ENCODE measurements at places on chromosomes 1 and 21.

- DNase-seq = no peak
Measured at GRCh38 chr1:113912594-113913311, 7.6 kb downstream of the DCLRE1B start.

DNA sequence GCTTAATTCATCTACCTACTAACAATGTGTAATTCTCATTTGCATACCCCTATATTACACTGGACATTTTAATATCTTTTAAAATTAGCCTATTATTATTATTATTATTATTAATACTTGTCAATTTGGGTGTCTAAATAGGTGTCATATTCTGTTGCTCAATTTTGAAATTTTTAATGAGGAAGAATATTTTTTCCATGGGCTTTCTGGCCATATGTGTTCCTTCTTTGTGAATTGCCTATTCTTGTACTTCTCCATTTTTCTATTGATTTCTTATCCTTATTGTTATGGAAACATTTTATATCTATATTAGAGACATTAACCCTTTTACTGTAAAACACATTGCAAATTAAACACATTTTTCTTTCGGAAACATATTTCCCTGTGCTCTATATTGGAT, 6.4 kb upstream of the NIBAN1 start:
- no peak for DNase-seq

DNA sequence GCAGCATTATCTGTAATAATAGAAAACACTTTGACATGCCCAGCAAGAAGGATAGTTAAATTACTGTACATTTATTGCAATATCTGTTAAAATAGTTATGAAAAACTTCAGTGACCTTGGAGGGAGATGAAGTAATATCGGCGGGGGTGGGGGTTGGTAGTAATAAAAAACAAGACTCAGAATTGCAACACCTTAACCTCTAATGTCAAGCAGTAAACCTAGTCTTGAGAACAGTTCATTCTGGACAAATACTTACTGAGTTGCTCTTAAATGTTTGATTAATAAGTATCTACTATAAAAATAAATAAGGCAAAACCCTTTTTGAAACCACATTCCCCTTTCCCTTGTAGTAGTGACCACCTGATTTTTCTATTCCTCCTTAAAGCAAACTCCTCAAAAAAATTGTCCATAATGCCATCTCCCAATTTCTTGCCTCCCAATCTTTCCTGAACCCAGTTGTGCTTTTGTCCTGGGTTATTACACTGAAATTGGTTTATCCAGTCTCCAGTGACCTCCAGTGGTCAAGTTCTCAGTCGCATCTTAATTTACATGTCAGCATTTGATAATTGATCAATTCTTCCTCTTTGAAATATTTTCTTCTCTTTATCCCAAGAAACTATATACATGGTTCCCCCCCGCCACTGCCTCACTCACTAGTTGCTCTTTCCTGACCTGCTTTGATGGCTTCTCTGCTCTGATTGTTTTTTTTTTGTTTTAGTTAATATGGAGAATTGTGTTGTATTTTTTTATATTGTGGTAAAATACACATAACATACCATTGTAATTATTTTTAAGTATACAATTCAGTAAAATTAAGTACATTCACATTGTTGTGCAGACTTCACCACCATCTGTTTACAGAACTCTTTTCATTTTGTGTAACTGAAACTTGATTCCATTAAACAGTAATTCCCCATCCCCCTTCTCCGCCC, 36.8 kb downstream of the RAP1A start:
- DNase-seq = no peak

- DNase-seq = no peak
Measured at GRCh38 chr1:228510101-228510802, 23.1 kb downstream of the RNF187 start.

DNA sequence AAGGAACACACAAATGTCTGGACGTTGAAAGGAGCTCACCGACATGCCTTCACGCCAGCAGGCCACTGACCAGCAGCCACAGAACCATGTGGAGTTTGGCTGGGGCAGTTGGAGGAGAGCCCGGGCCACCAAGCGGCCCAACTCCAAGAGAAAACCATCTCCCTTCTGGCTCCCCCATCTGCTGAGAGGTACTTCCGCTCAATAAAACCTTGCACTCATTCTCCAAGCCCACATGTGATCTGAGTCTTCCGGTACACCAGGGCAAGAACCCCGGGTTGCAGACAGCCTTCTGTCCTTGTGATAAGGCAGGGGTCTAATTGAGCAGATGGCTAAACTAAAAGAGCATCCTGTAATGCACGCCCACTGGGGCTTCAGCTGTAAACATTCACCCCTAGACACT, 24.4 kb downstream of the RGS4 start:
- DNase-seq = no peak

DNA sequence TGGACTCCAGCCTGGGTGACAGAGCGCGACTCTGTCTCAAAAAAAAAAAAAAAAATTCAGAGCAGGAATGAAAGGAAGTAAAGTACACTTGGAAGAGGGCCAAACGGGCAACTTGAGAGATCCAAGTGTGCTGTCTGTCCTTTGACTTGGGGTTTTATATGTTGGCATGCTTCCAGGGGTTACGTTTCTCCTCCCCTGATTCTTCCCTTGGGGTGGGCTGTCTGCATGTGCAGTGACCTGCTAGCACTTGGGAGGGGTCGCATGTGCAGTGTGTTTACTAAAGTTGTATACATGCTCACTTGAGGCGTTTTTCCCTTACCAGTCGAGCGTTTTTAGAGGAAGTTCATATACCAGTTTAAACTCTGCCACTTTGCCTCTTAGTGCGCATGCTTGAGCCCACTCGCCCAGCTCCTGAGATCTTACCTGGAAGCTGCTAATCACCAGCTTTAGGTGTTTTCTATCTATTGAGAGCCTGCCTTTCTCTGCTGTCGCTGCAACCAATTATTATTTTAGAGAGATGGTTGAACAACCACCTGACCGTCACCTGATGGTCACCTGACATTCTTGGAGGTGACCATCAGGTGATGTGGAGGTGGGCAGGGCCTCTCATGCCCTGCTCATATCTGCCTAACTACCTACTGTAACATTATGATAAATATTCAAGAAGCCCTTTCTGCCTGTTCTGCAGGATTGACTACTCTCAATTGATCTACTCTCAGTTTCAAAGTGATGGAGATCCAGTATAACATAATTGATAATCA, 140.1 kb downstream of the MACF1 start:
- no peak for DNase-seq

DNA sequence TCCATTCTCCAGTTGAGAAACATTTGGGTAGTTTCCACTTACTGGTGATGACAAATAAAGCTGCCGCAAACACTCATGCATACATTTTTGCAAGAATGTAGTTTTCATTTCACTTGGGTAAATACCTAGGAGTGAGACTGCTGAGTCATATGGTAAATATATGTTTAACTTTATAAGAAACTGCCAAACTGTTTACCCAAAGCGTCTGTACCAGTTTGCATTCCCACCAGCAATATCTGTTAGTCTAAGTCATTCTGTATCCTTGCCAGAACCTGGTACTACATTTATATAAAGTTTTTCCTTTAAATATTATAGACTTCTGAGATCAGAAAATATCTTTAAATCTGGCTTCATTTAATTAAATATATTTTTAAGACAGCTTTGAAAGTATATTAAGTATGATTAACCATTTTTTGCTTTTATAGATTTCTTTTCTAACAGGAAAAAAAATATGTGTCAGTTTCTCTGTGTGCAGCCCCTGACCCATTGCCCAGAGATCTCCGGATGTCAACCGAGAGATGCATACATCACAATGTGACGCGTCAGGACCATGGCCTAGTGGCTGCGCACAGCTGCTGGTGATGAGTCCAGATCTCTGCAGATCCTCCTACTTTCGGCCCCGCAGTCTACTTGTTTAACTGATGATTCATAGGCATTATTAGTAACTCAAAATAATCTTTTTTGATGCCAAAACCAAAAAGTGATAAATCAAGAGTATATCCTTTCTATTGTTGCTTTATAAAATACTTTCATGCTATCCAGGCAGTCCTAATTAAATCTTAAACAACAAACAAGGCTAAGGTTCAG, 227.1 kb upstream of the MAP1LC3C start:
- no peak for DNase-seq

DNA sequence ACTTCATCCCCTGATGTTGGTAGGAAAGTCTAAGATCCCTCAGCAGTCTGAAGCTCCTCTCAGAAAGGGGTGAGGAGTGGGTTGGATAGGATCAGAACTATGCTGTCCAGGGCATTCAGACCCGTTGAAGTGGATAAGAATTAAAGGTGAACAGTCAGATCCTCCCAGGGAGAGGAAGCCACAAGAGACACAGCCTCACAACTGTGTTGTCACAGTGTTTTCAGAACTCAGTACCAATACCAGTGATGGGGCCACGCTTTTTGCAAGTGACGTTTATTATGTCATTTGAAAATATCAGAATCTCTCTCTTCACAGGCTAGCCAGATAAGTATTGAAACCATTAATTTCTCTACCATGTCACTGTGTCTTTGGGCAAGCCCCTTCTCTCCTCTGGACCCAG, 15.4 kb upstream of the EPS15 start:
- no peak for DNase-seq

DNA sequence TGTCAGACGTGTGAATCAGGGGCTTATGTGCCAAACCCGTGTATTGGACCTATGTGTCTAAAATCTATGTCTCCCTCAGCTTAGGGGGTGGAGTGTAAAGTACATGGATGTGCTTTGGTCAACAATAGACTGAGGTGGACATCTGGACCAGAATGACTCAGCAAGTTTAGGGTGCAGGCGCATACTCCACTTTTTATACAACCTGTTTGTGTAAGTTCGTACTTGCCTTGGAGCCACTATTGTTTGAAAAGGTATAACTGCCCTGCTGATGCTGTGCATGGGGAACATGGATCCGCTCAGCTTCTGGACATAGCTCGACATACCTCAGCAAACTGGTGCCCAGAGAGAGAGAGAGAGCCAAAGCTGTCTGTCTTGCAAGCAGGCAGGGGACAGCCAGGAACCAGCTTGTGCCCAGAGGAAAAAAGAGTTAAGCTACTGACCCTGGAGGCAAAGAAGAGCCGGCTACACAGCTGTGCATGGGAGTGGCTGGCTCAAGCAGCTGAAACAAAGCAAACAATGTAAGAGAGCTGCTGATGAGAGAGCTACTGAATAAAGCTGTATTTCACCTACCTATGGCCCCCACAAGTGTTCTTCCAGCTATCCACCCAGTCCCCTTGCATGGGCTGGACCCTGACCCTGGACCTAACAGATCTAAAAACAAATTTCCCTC, 41.2 kb downstream of the GJA5 start:
- DNase-seq = no peak

DNA sequence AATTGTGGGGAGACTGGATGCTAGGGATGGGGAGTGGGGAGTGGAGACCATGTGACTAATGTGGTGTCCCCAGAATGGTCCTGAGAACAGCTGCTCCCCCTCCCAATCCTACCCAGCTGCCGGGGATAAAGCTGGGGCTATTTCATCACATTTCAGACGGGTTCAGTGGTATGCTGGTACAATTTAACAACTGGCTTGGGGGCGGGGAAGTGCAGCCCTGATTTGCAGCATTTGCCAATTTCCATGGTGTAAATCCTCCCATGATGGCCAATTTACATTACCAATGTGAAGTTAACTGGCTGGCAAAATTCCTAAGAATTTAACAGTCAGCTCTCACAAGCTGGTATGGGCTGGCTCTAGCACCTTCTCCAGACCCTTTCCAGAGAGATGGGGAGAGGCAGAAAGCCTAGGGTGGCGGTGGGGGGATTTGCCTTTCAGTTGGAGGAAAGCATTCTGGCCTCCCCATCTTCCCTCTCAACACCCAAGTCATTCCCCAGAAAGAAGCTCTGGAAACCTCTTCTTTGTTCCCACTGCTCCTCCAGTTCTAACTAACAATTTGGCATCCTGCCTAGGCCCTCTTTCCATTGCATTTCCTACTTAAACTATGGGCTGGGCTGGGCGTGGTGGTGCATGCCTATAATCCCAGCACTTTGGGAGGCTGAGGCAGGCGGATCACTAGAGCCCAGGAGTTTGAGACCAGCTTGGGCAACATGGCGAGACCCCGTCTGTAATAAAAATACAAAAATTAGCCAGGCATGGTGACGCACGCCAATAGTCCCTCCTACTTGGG, 11.3 kb upstream of the ADGRB2 start:
- DNase-seq = no peak

GRCh38 chr1:208531003-208531750, 287.0 kb upstream of the PLXNA2 start:
- no peak for DNase-seq

- DNase-seq = no peak
Measured at GRCh38 chr1:10108948-10109708, 76.4 kb downstream of the UBE4B start.

DNA sequence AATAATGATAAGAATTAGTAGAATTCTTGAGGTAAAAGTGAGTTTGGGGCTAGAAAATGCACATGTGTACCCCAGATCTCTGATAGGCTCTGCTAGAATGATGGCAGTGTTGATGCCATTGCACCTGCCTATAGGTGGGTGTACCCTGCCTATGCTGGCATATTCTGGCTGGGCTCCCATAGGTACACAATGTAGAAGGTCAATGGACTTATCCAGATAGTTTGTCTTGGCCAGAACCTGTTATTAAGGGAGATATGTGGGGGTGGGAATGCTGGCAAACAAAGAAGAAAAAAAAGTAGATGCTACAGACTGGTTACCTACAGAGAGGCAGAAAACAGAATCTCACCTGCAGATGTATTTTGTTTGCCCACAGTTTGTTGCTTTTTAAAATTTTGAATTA, 14.1 kb upstream of the KLHDC8A start:
- DNase-seq = no peak

DNA sequence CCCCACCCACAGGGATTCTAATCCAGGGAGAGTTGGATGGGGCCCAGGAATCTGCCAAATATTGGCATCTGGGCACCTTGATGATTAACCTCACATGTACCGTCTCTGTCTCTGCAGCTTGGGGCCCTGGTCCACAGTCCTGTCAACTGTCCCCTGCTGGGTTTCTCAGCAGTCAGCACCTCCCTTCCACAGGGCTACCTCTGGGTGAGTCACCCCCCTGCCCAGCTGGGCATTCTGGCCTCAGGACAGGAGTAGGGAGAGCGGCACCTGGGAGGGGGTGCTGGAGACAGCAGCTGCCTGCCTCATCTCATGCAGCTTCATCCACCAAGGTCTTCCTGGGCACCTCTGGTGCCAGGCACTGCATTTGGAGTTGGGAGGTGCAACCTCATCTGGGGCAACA, 100.6 kb upstream of the ACTL8 start:
- no peak for DNase-seq

DNA sequence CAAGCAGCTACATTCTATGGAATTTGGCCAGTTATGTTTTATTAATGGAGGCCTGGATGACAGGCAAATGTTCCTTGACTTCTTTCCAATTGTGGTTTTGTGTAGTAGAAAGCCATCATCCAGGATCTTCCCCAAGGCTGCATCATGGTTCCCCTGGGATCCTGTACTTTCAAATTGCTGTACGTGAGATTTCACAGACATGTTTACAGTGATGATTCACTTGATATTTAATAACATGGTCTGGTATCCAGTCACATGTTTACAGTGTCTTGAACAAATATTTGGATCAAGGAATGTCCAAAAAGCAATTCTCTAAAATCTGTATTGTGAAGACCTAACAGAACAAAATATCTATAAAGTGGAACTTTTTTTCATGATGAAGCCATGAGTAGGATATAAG, 68.3 kb upstream of the ST6GALNAC3 start:
- DNase-seq = no peak

GRCh38 chr21:29155118-29155932, 24.9 kb downstream of the MAP3K7CL start:
- no peak for DNase-seq

- DNase-seq = no peak
Measured at GRCh38 chr1:212615201-212615470, 6.6 kb downstream of the ATF3 start.

Measured in activated naive CD4-positive, alpha-beta T cell treated with anti-CD3 and anti-CD28 coated beads, Interleukin-2, amount 50 U/mL, for 16 hours (primary cell).